ENCODE measurements at places on chromosomes 4 and X. TPM values are rescaled to one million over a fixed set of nuclear protein-coding genes. Genes with fewer than 3 reads are reported as not detected.

DNA sequence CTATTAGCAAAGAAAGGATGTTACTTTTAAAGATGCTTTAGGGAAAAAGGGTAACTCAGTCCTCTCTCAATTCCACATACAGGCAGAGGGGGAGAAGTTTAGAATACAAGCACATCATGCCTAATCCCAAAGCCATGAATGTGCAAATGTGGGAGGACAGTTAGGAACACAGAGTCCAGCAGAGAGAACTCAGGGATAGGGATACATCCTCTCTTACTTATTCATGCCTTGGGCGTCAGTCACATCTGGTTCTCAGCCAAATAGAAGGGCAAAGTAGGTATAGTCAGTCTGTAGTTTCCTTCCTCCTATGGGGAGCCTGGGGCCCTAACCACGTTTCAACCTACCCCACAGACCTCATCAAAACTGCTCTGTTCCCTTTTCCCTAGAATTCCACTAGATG, 87.8 kb downstream of the GRIA3 start:
- no peak for DNase-seq
- H3K36me3 ChIP-seq, result no peaks in the 10 kb centered on the region
- H3K27ac ChIP-seq, result no peak overlapping the region
- no peaks in the 10 kb centered on the region for H3K27me3 ChIP-seq
- no peak overlapping the region for H3K4me3 ChIP-seq
- no peaks in the 10 kb centered on the region for H3K4me1 ChIP-seq

DNA sequence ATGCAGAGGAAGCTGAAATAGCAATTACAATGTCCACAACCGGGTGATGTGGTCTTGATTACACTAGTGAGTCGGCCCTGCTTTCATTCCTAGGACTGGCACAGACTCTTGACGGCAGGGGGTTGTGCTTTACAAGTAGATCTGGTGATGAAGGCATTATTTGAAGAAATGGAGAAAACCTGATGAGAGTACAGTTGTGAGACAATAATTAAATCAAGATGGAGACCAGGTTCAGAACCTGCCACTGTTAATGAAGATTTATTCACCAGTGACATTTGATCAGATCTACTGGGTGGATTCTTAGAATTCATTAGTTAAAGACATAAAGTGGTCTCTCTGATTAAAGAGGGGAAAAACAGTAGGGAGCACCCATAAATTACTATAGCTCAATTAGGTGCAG, 747.2 kb downstream of the STPG2 start:
- no peak overlapping the region for H3K4me3 ChIP-seq
- no peak for DNase-seq
- H3K27me3 ChIP-seq, result no peaks in the 10 kb centered on the region
- no peaks in the 10 kb centered on the region for H3K4me1 ChIP-seq

DNA sequence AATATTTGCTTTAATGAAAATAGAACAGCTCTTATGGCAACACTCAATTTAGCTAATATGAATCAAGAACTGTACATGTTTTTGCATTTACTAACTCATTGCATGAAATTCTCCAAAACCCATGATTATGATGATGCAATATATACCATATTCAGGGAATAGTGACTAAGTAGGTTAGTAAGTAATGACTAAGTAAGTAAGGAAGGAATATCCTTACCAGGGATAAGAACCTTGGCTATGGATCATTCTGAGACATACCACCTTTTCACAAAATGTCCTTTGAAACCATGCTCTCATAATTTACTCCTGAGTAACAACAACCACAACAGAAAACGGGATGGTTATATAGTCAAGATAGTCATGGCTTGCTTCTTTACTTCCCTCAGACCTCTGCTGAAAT, 1513.0 kb downstream of the STIM2 start:
- no peak overlapping the region for H3K4me3 ChIP-seq
- H3K36me3 ChIP-seq, result no peaks in the 10 kb centered on the region
- H3K4me1 ChIP-seq, result no peaks in the 10 kb centered on the region
- DNase-seq, result no peak

DNA sequence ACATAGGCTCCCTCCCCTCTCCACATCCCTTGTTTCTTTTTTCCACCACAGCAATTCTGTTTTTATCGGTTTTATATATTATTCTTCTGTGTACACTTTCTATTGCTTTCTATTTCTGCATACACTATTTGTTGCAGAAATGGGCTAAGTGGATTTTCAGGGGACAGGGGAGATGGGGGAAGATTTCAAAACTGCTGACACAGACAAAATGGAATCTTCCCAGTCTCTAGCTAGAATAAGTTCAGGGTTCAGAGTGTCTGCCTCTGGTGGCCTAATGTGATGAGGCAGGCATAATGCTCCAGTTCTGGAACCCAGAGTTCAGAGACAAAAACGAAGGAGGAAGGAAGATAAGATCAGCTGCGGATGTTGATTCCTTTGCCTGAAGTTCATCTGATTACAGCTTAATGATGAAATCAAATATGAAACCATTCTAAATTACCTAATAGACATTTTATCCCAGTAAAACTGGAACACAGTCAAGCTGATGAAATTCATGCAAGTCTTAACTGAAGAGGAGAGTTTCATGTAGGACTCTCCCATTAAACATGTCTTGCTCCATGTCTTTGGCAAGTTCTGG, 447.1 kb downstream of the AFF2 start:
- no peaks in the 10 kb centered on the region for H3K4me1 ChIP-seq
- H3K27ac ChIP-seq, result no peak overlapping the region
- H3K36me3 ChIP-seq, result no peaks in the 10 kb centered on the region
- no peaks in the 10 kb centered on the region for H3K27me3 ChIP-seq
- H3K4me3 ChIP-seq, result no peak overlapping the region

GLRB gene
- total RNA-seq, result 0.42 TPM

All from colonic mucosa (tissue), 4 donors.